ENCODE measurements at places on chromosomes 5 and 9.

GRCh38 chr5:36570301-36571095, 35.9 kb upstream of the SLC1A3 start:
- no peak for DNase-seq

- no peak for DNase-seq
Measured at GRCh38 chr9:133683586-133684120, 47.5 kb downstream of the DBH start.

GRCh38 chr5:131564229-131564652, 70.8 kb downstream of the RAPGEF6 start:
- no peak for DNase-seq

- DNase-seq, result no peak
Measured at GRCh38 chr5:78573318-78573717, 75.3 kb downstream of the LHFPL2 start.

- no peak for DNase-seq
Measured at GRCh38 chr5:95304711-95305110, 19.8 kb upstream of the MCTP1 start.

GRCh38 chr5:66704790-66705425, 108.7 kb downstream of the MAST4 start:
- no peak for DNase-seq

GRCh38 chr9:105093685-105094084, 150.8 kb upstream of the SLC44A1 start:
- no peak for DNase-seq

DNA sequence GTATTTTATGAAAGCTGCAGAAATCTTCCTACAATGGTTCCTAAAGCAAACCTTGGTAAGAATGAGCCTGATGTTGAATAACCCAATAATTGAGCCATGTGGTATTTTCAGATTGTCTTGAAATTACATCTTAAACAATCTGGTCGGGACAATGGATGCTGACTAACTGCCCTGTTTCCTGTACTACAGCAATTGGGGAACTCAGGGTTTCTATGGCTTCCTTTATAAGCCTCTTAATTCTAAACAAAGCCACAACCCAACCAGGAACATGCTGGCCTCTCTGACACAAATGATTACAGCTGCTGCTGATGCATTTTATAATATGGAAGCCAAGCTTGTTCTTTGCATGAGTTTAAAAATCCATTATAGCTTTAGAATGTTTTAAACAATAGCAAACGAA, 30.2 kb downstream of the PTPN3 start:
- no peak for DNase-seq

- DNase-seq, result peak; percentile 21
Measured at GRCh38 chr9:116152941-116153764, 438 bp upstream of the PAPPA start.

GRCh38 chr9:98500337-98500919, 208.3 kb downstream of the GABBR2 start:
- no peak for DNase-seq

- no peak for DNase-seq
Measured at GRCh38 chr9:16901590-16901989, 31.1 kb upstream of the BNC2 start.

- no peak for DNase-seq
Measured at GRCh38 chr5:152097128-152097527, 172.5 kb upstream of the GLRA1 start.

- no peak for DNase-seq
Measured at GRCh38 chr9:92603990-92604389, 65.9 kb downstream of the IPPK start.

DNA sequence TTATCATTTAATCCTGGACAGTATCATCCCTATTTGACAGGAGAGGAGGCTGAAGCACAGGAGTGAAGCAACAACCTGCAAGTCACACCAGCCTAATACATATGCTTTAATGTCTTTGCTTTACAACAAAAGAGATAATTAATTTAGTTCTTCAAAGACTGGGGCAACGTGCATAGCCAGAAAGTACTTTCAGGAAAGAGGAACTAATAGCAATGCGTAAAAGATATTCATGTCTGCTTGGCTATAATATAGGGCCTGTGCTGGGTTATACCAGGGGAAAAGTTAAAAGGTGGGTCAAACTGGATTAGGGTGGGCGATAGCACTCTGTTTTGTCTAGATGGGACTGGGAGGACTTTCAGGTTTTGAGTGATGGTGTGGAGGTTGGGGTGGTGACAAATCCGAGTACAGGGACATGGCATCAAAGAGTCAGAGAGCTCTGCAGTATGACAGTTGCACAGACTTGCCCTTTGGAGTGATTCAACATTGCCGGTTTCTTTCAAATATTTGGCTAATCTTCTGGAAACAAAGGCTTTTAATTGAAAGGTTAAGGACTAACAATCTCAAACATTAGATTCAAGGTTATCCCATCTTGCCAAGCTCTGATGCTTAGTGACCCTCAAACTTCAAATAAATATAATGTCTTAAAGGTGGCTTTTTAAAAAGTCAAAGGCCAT, 11.9 kb downstream of the DAB2 start:
- no peak for DNase-seq

DNA sequence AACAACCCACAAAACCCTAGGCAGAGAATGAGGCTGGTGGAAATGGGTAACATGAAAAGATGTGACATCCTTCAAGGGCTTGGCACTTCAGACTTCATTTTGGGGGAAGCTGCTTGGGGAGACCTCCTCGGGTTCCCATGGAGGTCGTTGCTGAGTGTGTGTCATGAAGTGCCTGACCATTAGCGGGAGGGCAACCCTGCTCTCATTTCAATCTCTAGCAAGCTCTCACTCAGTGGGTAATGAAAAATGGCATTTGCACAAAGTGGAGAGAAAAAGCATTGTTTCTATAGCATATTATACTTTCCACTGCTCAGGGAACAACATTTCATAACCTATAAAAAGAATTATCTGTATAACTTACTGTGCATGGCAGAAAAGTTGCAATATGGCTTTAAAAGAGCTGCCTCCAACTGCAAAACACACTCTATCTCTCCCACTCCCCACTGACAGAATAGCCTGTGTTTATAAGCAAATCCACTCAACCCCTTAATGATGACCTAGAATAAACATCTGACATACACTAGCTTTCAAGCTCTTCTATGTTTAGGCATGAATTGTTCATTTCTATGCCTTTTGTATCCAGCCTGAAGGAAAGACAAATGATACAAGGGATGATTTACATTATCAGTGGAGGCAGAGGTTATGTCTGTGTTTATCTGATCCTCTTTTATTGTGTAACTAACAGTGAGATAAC, 357.2 kb downstream of the ZSWIM6 start:
- DNase-seq, result no peak

GRCh38 chr9:124008303-124008693, 3.3 kb upstream of the LHX2 start:
- no peak for DNase-seq

- DNase-seq, result no peak
Measured at GRCh38 chr5:59097116-59097515, 514.2 kb downstream of the RAB3C start.

DNA sequence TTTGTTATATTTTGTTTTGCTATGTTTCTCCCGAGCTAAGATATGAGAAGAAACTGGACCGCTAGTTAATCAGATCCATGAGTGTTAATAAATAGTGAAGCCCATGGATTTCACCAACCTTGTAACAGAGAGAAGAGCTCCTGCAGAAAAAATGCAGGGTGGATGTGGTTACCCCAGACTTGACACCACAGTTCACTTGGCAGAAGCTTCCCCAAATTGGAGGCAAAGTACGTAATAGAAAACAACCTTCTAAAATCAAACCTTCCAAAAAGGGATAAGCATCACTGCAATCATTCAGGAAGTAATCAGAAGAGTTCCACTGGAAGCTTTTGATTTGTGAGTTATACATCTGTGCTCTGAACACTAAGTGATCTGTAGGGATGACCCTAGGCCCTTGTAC, 267.5 kb downstream of the ACTL7B start:
- DNase-seq, result no peak

DNA sequence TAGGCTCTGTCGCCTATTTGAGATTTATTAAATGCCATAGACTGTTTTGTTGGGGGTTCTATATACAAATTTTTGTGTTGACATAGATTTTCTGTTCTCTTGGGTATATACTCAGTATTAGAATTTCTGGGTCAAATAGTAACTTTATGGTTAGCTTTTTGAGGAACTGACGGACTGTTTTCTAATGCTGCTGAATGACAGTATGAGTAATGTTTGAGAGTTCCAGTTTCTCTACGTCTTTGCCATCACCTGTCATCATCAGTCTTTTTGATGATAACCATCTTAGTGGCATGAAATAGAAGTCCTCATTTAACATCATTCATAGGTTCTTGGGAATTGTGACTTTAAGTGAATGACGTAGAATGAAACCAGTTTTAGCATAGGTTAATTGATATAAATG, 60.1 kb downstream of the CCDC171 start:
- no peak for DNase-seq

DNA sequence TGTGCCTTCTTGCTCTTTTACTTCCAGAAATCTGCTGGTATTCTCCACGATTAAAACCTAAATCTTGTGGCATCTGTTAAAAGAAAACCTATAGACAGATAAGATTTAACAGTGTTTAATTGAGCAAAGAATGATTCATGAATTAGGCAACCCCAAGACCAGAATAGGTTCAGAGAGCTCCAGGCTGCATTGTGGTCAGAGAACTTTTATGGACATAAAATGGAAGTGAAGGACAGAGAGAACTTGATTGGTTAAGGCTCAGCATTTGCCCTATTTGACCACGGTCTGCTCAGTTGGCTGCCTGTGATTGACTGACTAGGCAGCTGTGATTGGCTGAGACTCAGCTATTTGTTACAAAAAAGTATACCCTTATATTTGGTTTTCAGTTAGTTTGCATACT, 10.4 kb upstream of the SLC36A2 start:
- no peak for DNase-seq

- DNase-seq, result no peak
Measured at GRCh38 chr9:19488721-19489120, 79.9 kb downstream of the ACER2 start.

- no peak for DNase-seq
Measured at GRCh38 chr5:67575087-67575486, 378.5 kb upstream of the CD180 start.

GRCh38 chr5:173785400-173785799, 102.7 kb upstream of the CPEB4 start:
- peak; percentile 61 for DNase-seq

DNA sequence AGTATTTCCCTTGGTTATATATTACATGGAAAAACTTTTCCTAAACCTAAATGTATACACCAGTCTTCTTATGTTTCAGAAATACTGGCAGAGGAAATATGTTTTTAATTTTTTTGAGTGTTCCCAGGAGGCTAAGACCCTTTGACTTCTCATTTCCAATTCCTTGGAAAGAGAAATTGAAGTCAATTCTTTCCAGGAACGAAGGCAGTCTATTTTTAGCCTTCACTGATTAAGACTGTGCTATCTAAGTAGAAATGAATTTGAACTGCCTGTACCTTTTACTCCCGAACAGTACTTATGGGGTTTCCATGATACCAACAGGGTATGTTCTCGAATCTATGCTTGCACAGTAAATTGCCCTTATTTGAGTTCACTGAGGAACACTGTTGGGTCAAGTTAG, 340.3 kb upstream of the CD180 start:
- no peak for DNase-seq

DNA sequence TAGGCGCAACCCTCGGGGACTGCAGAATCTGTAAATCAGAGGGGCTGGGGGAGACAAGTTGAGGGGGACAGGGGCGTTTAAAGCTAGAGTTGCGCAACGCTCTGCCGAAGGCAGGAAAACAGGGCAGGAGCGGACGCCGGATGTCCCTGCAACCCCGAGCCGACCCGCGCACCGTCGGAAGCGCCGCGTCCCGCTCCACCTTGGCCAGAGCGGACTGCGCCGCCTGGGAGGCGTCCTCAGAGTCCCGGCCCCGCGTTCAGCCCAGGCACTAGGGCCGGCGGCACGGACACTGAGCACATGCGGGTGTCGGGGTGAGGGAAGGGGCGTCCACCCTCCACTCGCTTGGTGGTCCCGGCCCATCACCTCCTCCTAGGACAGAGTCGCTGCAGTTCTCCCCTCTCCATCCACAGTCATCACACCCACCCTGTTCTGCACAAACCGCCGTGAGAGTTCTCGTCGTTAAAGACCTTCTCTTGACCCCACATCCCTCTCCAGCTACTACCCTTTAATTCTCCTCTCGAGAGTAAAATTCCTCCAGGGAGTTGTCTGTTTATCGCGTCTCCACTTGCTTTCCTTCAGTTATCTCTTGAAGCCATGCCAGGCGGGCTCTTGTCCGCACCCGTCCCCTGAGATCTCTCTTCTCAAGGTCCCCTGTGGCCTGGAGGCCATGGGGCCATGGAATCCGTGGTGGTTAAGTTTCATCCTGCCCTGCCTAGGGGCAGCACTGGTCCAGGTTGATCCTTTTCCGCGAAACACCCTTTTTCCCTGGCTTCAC, 796 bp upstream of the PDLIM7 start:
- DNase-seq, result peak; percentile 65

GRCh38 chr9:242461-243080, 27.9 kb downstream of the DOCK8 start:
- DNase-seq, result no peak

DNA sequence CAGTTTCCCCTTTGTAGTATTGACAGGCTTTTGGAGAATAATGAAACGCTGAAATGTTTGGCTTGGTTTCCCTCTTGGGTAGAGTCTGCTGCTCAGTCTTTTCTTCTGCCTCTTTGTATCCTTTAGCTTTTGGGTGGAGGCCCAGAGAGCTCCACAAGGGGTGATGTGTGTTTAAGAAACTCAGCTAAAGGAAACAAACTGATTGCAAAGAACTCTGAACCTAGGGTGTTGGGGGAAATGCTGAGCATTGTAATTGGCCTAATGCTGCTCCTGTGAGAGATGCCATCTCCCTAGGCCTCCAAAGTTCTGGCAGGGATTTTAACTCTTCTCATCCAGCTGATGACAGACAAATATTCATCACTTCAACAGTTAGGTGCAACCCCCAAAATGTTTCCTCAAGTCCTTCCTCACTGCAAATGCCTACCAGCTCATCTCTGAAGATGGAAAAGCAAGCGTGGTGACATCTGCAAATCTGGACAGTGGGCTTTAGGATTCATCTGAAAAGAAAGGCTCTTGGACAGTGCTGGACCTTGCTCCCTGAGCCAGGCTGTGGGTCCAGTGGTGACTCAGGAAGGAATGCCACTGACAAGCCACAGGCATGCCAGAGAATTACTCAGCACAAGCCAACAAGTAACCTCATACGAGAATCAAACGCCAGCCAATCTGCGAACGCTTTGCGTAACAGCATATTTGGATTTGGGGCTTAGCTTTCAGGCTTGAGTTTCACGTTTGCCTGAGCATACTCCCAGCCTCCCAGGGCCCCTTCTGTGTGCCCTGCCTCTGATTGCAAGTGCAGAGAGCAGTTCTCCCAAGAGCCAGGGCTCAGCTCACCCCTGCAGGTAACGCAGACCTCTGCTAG, 30.5 kb upstream of the ZSWIM6 start:
- no peak for DNase-seq

GRCh38 chr9:77909306-77909705, 122.3 kb downstream of the GNAQ start:
- DNase-seq, result peak; percentile 37

GRCh38 chr9:126125577-126125976, 201.1 kb upstream of the MVB12B start:
- no peak for DNase-seq

GRCh38 chr5:166018716-166019115, 2272.7 kb upstream of the WWC1 start:
- no peak for DNase-seq

GRCh38 chr9:110443146-110443865, 105.6 kb upstream of the TXNDC8 start:
- DNase-seq, result no peak

- no peak for DNase-seq
Measured at GRCh38 chr5:74040065-74040551, 414.1 kb downstream of the ARHGEF28 start.

All from hematopoietic multipotent progenitor cell treated with erythropoietin and hydrocortisone succinate and interleukin-3 and kit ligand, for 17 days (in vitro differentiated cells).